ENCODE measurements at places on chromosomes 3 and 15.

DNA sequence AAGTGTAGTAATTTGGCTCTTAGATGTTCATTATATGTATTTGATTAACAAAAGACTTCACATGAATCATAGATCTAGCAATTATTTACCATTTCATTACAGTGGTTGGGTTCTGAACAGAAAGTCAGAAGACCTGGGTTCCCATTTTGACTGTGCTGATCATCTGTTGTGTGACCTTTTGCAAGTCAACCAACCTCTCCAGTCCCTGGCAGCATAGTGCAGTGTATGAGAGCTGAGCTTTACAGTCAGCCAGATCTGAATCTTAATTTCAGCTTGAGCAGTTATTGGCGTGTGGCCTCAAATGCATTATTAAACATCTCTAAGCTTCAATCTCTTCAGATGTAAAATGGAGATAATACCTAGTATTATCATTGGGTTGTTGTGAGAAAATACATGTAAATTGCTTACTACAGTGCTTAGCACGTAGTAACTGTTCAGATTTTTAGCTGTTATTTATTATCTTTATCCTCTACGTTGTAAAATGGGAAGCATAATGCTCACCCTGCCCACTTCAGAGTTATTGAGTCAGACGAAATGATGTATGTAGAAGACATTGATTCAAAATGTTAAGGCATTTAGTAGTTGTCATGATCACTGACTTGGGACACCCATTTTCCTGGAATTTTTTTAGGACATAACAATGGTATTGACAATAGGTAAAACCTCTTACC, 104.0 kb downstream of the KLHL25 start:
- DNase-seq = no peak

DNA sequence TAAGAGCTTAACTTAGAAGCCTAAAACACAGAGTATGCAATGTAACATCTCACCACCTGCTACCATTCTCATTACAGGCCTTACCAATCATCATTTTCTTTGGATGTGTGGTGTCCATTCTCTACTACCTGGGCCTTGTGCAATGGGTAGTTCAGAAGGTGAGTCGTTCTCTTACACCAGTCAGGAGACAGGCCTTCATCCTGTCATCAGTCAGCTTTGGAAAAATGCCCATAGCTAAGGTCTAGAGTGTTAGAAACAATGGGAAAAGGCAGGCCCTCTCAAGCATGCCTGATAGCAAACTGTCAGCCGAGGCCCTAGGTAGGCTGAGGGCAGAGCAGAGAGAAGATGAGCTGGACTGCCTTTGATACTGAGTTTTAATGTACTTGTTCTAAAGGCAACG, 13.5 kb downstream of the SLC28A2 start:
- DNase-seq = no peak

GRCh38 chr15:28003302-28004037, 95.6 kb downstream of the OCA2 start:
- no peak for DNase-seq

GRCh38 chr3:54004335-54004734, 112.7 kb upstream of the SELENOK start:
- DNase-seq = no peak

DNA sequence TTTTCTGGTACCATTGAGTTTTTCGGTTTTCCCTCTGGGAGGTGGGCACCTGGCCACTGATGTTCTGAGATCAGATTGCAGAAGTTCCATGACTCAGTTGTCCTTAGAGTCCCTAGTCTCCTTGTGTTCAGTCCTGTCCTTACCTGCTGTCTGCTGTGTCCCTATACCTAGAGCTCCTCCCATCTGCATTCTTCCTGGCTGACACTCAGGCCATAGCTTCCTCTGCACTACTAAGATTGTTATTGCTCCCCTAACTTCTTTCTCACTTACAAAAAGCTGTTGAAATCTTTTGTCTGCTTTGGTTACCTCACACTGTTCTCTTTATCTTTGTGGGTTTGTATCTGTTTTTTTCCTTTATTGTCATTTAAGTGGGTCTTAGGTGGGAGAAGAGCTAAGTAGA, 13.2 kb downstream of the USP3 start:
- no peak for DNase-seq

DNA sequence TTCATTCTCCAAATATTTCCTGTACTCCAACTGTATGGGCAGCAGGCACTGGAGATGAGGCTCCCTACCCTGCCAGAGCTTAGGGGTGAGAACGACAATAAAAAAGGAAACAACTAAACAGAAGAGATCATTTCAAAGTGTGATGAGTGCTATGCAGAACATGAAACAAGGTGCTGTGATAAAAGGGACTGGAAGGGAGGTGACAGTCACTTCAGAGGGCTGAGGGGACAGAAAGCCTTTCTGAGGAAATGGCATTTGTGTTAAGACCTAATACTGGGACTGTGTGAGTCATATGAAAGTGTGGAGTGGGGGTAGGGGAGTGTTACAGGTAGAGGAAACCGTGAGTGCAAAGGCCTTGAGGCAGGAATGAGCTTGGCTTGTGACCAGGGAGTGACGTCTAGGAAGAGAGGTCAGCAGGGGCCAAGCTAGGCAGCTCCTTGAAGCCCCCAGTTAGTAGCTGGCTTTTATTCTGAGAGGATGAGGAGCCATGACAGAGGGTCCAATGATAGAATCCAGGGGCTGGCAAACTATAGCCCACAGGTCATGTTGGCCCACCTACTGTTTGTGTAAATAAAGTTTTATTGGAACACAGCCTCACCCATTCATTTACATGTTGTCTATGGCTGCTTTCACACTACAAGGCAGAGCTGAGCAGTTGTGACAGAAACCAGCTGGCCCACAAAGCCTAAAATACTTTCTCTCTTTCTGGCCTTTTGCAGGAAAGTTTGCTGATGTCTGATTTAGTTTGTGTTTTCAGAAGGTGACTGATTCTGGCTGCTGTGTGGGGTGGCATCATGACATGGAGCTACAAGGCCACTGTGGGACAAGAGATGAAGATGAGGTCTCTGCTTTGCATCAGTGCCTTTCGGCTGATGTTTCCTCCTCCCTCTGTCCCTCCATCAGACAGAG, 56.6 kb downstream of the LSM3 start:
- DNase-seq = no peak

DNA sequence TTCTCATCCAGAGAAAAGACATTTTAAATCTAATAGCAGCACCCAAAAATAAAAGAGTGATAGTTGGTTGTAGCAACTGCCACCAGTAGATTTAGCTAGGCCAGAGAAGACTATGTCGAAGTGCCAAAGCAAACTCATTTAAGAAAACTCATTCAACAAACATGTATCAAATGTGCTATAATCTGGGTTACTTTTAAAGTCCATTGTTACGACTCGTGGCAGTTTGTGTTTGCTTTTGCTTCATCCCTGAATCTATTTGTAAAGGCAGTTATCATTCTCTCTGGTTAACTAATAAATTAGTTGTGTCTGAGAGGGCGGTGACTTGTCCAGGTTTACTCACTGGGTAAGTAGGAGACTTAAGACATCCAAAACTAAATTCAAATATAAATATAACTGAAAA, 159.4 kb downstream of the ZIC4 start:
- no peak for DNase-seq

DNA sequence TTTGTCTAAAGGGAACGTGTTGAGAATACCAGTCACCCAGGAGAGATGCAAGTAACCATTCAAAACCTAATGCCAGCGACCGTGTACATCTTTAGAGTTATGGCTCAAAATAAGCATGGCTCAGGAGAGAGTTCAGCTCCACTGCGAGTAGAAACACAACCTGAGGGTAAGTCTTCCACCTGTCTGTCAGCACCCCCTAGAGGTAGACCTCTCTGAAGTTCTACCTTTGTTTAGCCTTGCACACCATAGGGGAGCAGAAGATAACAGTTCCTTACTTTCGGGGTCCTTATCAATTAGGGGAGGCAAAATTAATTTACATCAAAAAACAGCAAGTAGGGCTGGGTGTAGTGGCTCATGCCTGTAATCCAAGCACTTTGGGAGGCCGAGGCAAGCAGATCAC, 124.4 kb downstream of the HCN4 start:
- DNase-seq = no peak

DNA sequence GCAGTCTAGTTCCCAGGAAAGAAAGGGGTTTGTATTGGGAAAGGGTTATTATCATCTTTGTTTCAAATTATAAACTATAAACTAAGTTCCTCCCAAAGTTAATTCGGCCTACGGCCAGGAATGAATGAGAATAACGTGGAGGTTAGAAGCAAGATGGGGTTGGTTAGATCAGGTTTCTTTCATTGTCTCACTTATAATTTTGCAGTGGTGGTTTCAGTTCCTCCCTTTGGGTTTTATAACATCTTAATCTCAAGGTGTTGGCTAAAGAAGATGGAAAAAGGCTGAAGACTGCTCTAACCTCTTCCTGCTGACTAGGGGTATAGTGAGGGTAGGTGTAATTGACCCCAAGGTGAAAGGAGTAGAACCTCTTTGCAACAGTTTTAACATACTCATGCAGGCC, 1050.7 kb downstream of the OTOL1 start:
- no peak for DNase-seq

- no peak for DNase-seq
These were observed 79.4 kb downstream of the EBLN2 start for GRCh38 chr3:73140772-73141442.

GRCh38 chr3:142693136-142693853, 30.5 kb upstream of the TRPC1 start:
- no peak for DNase-seq

DNA sequence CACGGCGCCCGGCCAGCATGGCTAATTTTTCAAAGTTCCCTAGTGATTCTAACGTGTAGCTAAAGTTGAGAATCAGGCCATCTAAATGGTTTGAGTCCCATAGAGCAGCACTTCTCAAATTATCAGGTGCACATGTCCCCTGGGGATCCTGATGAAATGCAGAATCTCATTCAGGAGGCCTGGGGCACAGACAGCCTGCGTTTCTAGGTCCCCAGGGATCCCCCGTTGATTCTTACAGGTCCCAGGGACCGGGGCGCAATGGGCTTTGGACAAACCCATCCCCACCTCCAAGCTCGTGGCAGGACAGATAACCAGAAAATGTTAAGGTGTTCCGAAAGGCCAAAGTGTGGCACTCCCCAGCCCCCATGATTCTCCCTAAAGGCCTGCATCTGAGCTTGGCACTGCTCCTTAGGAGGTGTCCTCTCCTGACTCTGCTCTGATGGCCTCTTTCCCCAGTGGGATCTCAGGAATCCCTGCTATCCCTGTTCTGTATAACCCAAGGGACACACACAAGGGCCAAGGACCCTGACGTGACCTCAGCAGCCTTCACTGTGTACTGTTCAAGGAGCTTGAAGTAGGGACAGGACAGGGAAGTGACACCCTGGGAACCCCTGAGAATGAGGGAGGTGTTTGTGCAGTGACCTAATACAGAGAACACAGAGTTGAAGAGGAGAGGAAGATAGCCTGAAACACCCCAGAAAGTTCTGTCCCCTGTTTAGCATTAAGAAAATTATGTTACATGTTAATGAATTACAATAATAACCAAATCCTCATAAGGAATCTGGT, 8.0 kb downstream of the LRRK1 start:
- DNase-seq = no peak

DNA sequence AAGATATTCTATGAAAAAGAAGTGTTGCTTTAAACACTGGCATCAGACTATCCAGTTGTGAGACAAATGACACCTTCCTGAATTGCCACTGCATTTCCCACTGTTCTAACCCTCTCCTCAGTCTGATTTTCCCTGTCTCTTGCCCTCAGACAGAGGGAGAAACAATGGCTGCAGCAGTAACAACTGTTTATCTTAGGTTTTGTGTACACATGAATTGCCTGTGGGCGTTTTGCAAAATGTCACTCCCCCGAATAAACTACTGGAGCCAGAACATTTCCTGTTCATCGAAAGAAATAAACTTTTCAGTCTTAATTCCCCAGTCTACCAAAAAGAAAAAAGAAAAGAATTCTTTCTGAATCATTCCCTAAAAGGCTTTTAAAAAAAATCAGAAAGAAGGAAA, 155.1 kb downstream of the MAGI1 start:
- DNase-seq = no peak

- no peak for DNase-seq
These were observed 4.3 kb downstream of the CHAC1 start for GRCh38 chr15:40957581-40958051.

DNA sequence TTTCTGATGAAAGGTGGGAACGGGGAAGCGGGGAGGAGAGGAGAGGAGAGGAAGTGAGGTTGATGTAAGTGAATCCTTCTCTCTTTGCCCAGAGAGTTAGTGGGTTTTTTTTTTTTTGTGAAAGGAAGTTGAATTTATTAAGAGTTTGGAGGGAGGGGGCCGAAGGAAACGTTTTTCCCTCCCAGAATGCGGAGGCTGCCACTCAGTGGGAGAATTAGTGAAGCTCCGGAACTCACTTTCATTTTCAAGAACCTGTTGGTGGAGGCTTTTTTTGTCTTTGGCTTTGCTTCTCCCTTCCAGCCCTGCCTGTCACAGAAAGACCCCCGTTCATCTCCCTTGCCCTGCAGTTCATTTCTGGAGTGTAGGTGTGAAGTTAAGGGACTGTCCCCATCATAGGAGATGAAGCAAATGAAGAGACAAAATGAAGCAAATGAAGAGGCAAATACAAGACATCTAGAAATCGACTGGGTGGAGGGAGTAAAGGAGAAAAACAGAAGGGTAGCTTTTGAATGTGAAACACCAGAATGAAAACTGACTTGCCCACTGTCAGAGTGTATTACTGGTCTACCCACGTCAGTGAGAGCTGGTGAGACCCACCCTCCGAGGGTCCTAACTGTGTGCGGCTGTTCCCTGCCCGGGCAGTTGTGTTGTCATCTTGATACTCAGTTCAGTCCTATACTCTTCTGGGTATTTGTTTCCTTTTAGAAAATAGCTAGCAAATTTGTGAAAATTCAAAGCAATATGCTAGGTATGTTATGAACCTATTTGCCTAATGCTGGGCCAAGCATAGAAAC, 91.5 kb downstream of the ITPR1 start:
- no peak for DNase-seq

DNA sequence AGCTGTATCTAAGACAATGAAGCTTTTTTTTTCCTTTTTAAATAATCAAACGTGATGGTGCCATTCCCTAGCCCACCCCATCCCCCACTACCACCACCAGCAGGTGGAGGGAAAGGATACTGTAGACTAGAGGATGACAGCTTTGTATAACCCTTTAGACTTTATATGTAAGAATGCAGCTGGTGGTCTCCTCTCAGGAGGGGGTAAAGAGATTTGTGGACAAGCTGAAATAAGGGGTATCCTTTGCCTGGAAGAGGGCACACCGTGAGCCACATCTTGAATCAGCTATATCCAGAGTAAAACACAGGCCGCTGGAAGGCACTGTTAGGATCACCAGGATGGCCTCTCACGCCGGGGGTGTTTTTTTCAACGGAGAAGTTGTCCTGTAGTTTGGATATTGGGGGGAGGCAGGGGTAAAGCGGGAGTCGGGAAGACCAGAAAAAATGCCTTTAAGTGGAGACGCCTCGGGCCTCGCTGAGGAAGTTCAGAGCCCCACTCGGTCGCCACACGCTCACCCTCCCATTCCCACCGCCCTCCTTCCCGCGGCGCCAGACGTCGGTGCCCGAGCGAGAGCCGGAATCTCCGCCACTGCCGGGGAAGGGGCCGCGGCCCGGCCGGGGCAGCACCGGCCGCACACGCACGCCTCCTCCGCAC, 986 bp downstream of the KPNA4 start:
- no peak for DNase-seq

DNA sequence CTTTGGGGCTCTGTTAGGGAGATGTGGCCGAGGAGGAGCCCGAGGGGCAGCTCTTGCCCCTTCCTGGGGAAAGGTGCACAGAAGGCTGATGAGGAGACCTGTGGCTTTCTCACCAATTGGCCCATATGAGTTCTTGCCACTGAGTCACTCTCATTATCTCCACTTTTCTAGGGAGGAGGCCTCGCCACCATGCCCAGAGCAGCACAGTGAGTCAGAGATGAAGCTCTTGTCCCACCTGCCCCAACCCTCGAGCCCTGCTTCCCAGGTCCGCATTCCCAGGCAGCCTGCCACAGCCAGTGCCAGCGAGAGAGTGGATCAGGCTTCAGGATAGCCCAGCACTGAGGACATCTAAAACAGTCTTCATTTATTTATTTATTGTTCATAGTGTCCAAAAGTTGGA, 53.5 kb downstream of the AMOTL2 start:
- peak; percentile 25 for DNase-seq
